ENCODE measurements at places on chromosomes 5 and 9.

DNA sequence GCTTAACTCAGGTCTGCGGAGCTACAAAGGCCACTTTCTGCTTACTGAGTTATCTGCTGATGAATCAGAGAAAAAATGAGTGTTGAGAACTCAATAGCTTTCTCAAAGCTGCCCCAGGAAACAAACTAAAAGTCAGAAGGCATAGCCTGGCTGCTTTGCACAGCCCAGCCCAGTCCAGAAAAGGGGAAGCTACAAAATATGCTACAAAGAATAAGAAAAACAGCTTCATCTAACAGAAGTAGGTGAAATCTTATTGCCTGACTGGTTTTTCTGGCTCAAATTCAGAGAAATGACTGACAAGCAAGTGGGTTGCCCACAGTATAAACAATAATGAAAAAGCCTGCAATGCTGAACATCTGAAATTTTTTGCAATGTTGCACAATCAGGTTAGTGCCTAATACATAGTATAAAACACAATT lies 156.2 kb downstream of the PPP2R2B start:
- H3K27ac ChIP-seq, result no peak overlapping the region
- no peaks in the 10 kb centered on the region for H3K36me3 ChIP-seq
- H3K27me3 ChIP-seq, result no peaks in the 10 kb centered on the region
- no peaks in the 10 kb centered on the region for H3K4me1 ChIP-seq
- no peak overlapping the region for H3K4me3 ChIP-seq

GRCh38 chr5:90889325-90889600 lies 330.7 kb downstream of the ADGRV1 start:
- H3K27me3 ChIP-seq, result peaks cover 3% of the 10 kb centered on the region
- DNase-seq, result no peak
- H3K4me1 ChIP-seq, result no peaks in the 10 kb centered on the region
- H3K27ac ChIP-seq, result no peak overlapping the region
- no peak overlapping the region for H3K4me3 ChIP-seq
- H3K36me3 ChIP-seq, result no peaks in the 10 kb centered on the region

GRCh38 chr5:60719329-60719728 lies 19.4 kb upstream of the DEPDC1B start:
- no peak overlapping the region for H3K27ac ChIP-seq
- no peak overlapping the region for H3K4me3 ChIP-seq
- DNase-seq, result no peak

DNA sequence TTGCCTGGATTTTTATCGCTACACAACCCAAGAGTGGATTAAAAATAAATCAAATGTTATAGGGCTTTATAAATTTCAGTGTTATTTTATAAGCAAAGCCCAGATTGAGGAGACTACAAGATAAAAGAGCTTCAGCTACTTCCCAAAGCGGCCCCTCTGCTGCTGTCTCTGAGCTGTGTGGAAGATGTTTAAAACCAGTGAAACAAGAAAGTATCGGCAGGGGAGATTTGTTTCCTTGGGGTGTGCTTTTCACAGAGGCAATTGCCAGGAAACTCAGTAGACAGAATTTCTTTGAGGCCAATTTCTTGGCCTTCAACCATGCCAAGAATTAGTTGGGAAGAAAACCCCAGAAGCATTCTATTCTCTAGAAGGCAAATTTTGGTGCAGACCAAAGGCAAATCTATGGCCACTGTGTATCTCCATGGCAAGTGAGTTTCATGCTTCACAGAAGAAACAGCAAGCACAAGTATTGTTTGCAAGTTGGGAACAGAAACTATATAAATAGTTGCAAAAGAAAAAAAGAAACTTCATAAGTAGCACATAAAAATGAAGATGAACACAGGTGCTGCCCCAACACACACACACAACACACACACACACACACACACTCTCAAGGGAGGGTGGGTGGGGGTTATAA lies 197.2 kb downstream of the PARP8 start:
- peaks cover 13% of the 10 kb centered on the region for H3K27me3 ChIP-seq
- H3K27ac ChIP-seq, result no peak overlapping the region
- no peak for DNase-seq
- H3K36me3 ChIP-seq, result no peaks in the 10 kb centered on the region
- no peaks in the 10 kb centered on the region for H3K4me1 ChIP-seq
